ENCODE measurements at places on chromosomes 2 and 18.

- H3K4me3 ChIP-seq: no peak overlapping the region
- H3K27me3 ChIP-seq: no peaks in the 10 kb centered on the region
- H3K4me1 ChIP-seq: peaks cover 10% of the 10 kb centered on the region
- no peak overlapping the region for H3K27ac ChIP-seq
- DNase-seq: no peak
- no peaks in the 10 kb centered on the region for H3K36me3 ChIP-seq
Observed at GRCh38 chr2:62469548-62469947, 36.4 kb downstream of the TMEM17 start.

GRCh38 chr18:484749-485464 lies 15.6 kb downstream of the COLEC12 start:
- DNase-seq: no peak
- peaks cover 8% of the 10 kb centered on the region for H3K36me3 ChIP-seq
- H3K4me1 ChIP-seq: peaks cover 13% of the 10 kb centered on the region
- no peaks in the 10 kb centered on the region for H3K27me3 ChIP-seq
- no peak overlapping the region for H3K4me3 ChIP-seq

- no peak for DNase-seq
- H3K27ac ChIP-seq: no peak overlapping the region
- H3K36me3 ChIP-seq: peaks cover 4% of the 10 kb centered on the region
- peaks cover 12% of the 10 kb centered on the region for H3K27me3 ChIP-seq
- H3K4me1 ChIP-seq: peaks cover 6% of the 10 kb centered on the region
Observed at GRCh38 chr2:100000915-100001707, 141.3 kb downstream of the AFF3 start.

- peaks cover 5% of the 10 kb centered on the region for H3K4me1 ChIP-seq
- H3K4me3 ChIP-seq: no peak overlapping the region
- peaks cover 3% of the 10 kb centered on the region for H3K27me3 ChIP-seq
Observed at GRCh38 chr2:61141151-61141550, 20.8 kb upstream of the C2orf74 start.

DNA sequence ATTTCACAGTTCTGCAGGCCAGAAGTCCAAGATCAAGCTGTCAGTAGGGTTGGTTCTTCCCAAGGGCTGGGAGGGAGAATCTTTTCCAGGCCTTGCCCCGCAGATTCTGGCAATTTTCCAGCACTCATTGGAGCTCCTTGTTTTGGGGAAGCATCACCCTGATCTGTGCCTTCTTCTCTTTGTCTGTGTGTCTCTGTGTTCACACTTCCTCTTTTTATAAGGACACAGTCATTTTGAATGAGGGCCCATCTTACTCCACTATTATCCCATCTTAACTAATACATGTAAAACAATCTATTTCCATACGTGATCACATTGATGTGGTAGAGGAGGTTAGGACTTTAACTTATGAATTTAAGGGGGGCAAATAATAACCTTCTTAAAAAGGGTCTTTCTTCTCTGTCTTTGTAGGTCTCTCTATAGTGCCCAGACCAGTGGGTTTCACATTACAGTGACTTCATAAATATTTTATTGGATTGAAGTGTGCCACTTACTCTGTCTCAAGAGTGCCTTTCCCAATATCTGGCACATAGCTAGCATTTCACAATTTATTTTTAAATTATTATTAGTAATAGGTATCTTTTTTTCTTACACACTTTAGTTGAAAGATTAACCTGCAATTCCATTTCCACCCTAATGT lies 68.9 kb upstream of the CBLN2 start:
- DNase-seq: no peak
- no peak overlapping the region for H3K4me3 ChIP-seq
- no peaks in the 10 kb centered on the region for H3K36me3 ChIP-seq
- no peak overlapping the region for H3K27ac ChIP-seq
- H3K27me3 ChIP-seq: no peaks in the 10 kb centered on the region

DNA sequence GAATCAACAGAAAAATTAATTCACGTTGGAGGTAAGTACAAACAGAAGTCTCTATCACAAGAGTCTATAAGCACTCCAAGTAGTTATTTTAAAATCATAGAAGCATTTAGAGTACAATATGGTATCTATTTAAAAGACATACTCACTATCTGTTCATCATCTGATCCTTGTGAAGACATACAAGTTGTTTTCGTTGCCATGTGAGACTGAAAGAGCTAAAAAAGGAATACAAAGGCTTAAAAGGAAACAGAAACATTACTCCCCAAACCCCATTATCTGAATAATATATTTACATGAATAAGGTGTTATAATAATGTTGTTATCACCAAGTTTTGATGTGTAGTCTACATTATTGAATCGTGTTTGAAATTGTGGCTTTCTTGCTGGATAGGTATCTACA lies 20.9 kb downstream of the SEPTIN10 start:
- H3K27ac ChIP-seq: no peak overlapping the region
- H3K4me1 ChIP-seq: peaks cover 9% of the 10 kb centered on the region
- peaks cover 12% of the 10 kb centered on the region for H3K36me3 ChIP-seq
- H3K4me3 ChIP-seq: no peak overlapping the region
- DNase-seq: no peak

DNA sequence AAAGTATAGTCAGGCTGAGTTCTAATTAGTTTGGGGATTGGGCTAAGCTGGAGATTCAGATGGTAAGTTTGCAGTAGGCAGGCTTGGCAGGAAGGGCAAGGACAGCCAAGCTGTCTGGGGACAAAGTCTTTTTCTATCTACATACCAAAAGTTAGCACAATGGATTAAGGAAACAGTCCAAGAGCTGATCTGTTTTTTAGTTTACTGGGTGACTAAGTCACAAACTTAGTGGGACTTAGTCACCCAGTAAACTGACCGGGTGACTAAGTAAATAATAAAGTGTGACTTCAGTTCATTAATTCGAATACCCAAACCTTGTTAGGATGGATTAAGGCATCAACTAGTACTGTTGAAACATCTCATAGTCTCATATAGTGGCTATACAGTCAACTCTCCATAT lies 1386.0 kb upstream of the CELF4 start:
- H3K4me3 ChIP-seq: no peak overlapping the region
- no peaks in the 10 kb centered on the region for H3K4me1 ChIP-seq
- no peak for DNase-seq
- no peaks in the 10 kb centered on the region for H3K36me3 ChIP-seq
- no peak overlapping the region for H3K27ac ChIP-seq

- no peak overlapping the region for H3K27ac ChIP-seq
- no peaks in the 10 kb centered on the region for H3K36me3 ChIP-seq
- peaks cover 20% of the 10 kb centered on the region for H3K4me1 ChIP-seq
- no peaks in the 10 kb centered on the region for H3K27me3 ChIP-seq
- H3K4me3 ChIP-seq: no peak overlapping the region
- DNase-seq: no peak
Observed at GRCh38 chr2:25194576-25195122, 26.3 kb upstream of the POMC start.

DNA sequence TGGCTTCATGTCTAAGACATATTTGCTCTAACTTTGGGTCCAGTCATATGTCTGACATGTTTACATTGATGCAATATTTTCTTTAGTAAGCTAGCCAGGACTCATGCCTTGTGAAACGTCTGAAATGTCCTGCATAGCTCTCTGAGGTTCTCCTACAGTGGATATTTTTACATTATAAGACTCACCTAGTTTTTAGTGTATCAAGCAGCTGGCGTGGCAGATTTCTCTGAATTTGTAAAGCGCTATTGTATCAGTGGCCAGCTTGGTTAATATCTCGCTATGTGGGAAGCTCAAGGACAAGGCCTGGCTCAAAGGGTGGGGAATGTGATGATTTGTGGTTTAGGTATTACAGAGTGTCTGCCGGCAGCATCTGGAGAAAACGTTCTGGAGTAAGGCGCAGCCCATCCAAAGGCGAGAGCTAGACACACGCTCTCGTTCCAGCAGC lies 164.3 kb downstream of the LTBP1 start:
- H3K27ac ChIP-seq: no peak overlapping the region
- no peak for DNase-seq
- peaks cover 9% of the 10 kb centered on the region for H3K4me1 ChIP-seq
- no peaks in the 10 kb centered on the region for H3K27me3 ChIP-seq

GRCh38 chr2:43737097-43737854 lies 36.6 kb upstream of the DYNC2LI1 start:
- no peaks in the 10 kb centered on the region for H3K36me3 ChIP-seq
- H3K27me3 ChIP-seq: peaks cover 4% of the 10 kb centered on the region
- H3K4me3 ChIP-seq: no peak overlapping the region
- H3K27ac ChIP-seq: no peak overlapping the region

- no peak for DNase-seq
- peaks cover 23% of the 10 kb centered on the region for H3K36me3 ChIP-seq
- no peak overlapping the region for H3K4me3 ChIP-seq
- H3K27me3 ChIP-seq: no peaks in the 10 kb centered on the region
- peaks cover 27% of the 10 kb centered on the region for H3K4me1 ChIP-seq
Observed at GRCh38 chr2:39728941-39729351, 50.1 kb downstream of the THUMPD2 start.

- no peak overlapping the region for H3K27ac ChIP-seq
- no peak for DNase-seq
- H3K27me3 ChIP-seq: peaks cover 4% of the 10 kb centered on the region
- no peak overlapping the region for H3K4me3 ChIP-seq
Observed at GRCh38 chr2:195458936-195459335, 198.1 kb upstream of the SLC39A10 start.

GRCh38 chr18:41789001-41789400 lies 166.0 kb upstream of the PIK3C3 start:
- H3K27me3 ChIP-seq: no peaks in the 10 kb centered on the region
- H3K27ac ChIP-seq: no peak overlapping the region
- H3K4me1 ChIP-seq: peaks cover 9% of the 10 kb centered on the region
- DNase-seq: no peak

DNA sequence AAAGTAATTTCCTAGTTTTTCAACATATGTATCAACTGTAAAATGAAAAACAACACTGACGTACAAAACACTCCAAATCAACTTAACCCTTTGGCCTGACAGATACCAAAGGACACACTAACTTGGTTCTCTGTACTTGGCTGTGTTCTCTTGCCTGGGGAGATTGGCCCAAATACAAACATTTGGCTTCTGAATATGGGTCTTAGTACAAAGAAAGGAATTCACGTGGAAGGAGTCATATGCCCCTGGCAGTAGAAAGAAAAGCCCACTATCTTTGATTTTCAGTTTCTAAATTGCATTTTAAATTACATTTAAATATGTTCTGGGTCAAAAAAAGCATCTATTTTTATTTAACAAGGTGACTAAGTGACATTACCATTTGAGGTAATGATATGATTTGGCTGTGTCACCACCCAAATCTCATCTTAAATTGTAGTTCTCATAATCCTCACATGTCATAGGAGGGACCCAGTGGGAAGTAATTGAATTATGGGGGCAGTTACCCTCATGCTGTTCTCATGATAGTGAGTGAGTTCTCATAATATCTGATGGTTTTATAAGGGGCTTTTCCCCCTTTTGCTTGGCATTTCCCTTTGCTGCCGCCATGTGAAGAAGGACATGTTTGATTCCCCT lies 153.6 kb upstream of the CCDC195 start:
- no peak overlapping the region for H3K4me3 ChIP-seq
- no peak overlapping the region for H3K27ac ChIP-seq
- DNase-seq: no peak
- no peaks in the 10 kb centered on the region for H3K27me3 ChIP-seq
- peaks cover 5% of the 10 kb centered on the region for H3K4me1 ChIP-seq
- H3K36me3 ChIP-seq: no peaks in the 10 kb centered on the region

- H3K36me3 ChIP-seq: no peaks in the 10 kb centered on the region
- H3K27ac ChIP-seq: no peak overlapping the region
- H3K4me1 ChIP-seq: no peaks in the 10 kb centered on the region
- H3K4me3 ChIP-seq: no peak overlapping the region
- no peak for DNase-seq
- H3K27me3 ChIP-seq: no peaks in the 10 kb centered on the region
Observed at GRCh38 chr18:68623342-68623741, 91.6 kb downstream of the TMX3 start.

- H3K4me1 ChIP-seq: peaks cover 33% of the 10 kb centered on the region
- H3K36me3 ChIP-seq: peaks cover 17% of the 10 kb centered on the region
- DNase-seq: no peak
- H3K27me3 ChIP-seq: no peaks in the 10 kb centered on the region
- H3K27ac ChIP-seq: no peak overlapping the region
- H3K4me3 ChIP-seq: no peak overlapping the region
Observed at GRCh38 chr2:134142903-134143302, 111.0 kb upstream of the MGAT5 start.

DNA sequence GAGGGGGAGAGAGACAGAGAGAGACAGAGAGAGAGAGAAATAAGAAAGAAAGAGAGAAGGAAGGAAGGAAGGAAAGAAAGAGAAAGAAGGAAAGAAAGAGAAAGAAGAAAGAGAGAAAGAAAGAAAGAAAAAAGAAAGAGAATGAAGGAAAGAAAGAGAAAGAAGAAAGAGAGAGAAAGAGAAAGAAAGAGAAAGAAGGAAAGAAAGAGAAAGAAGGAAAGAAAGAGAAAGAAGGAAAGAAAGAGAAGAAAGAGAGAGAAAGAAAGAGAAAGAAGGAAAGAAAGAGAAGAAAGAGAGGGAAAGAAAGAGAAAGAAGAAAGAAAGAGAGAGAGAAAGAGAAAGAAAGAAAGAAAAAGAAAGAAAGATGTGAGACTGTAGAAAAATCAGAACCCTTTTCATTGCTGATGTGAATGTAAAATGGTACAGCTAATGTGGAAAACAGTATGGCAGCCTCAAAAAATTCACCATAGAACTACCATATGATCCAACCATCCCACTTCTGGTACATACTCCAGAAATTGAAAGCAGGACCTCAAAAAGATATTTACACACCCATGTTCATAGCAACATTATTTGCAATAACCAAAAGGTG lies 203.4 kb upstream of the POU3F3 start:
- H3K27me3 ChIP-seq: peaks cover 37% of the 10 kb centered on the region
- H3K36me3 ChIP-seq: no peaks in the 10 kb centered on the region
- H3K4me3 ChIP-seq: no peak overlapping the region
- no peaks in the 10 kb centered on the region for H3K4me1 ChIP-seq

DNA sequence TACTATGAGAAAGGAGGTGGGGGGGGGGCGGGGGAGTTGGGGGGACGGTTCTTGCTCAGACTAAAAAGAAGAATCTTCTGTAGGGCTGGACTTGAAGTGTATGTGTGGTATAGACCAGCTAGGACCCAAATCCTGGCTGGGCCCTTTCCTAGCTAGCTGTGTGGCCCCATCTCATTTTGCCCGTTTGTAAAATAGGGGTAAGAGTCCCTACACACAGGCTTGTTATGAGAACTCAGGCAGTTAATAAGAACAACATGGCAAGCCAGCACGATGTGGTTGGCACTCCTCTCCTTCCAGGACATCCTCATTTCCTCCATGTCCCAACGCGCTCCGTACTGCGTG lies 1.1 kb downstream of the EVA1A start:
- DNase-seq: no peak
- H3K4me3 ChIP-seq: peak overlapping the region; percentile 98
- peak overlapping the region; percentile 84 for H3K27ac ChIP-seq
- H3K36me3 ChIP-seq: no peaks in the 10 kb centered on the region
- H3K4me1 ChIP-seq: peaks cover 39% of the 10 kb centered on the region
- peaks cover 46% of the 10 kb centered on the region for H3K27me3 ChIP-seq

DNA sequence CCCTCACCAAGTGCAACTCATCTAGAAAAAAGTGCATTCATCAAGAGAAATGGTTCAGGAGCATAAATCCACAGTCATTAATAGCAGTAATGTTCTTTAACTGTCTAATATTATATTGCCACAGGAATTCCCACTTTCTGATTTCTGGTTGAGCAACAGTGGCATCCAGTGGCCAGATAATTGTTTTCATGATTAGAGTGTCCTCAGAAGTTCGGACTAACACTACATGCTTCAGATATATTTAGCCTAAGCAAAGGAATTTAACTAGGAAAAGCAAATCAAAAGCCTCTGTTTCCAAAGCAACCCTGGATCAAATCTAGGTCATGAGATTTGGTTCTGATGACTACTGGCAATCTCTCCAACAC lies 9.8 kb upstream of the ERBB4 start:
- H3K36me3 ChIP-seq: no peaks in the 10 kb centered on the region
- DNase-seq: no peak
- peaks cover 13% of the 10 kb centered on the region for H3K4me1 ChIP-seq

- DNase-seq: no peak
- no peak overlapping the region for H3K4me3 ChIP-seq
- H3K4me1 ChIP-seq: no peaks in the 10 kb centered on the region
- H3K36me3 ChIP-seq: no peaks in the 10 kb centered on the region
- H3K27me3 ChIP-seq: peaks cover 70% of the 10 kb centered on the region
Observed at GRCh38 chr2:176461098-176461808, 192.0 kb downstream of the MTX2 start.
